ENCODE measurements at places on chromosomes 7 and 10. TPM values are rescaled to one million over a fixed set of nuclear protein-coding genes. Genes with fewer than 3 reads are reported as not detected.

Gene SCIN
- polyA plus RNA-seq: 0.49 TPM

Gene CNPY1
- not detected for polyA plus RNA-seq

Gene NODAL
- 0.22 TPM for polyA plus RNA-seq

DNA sequence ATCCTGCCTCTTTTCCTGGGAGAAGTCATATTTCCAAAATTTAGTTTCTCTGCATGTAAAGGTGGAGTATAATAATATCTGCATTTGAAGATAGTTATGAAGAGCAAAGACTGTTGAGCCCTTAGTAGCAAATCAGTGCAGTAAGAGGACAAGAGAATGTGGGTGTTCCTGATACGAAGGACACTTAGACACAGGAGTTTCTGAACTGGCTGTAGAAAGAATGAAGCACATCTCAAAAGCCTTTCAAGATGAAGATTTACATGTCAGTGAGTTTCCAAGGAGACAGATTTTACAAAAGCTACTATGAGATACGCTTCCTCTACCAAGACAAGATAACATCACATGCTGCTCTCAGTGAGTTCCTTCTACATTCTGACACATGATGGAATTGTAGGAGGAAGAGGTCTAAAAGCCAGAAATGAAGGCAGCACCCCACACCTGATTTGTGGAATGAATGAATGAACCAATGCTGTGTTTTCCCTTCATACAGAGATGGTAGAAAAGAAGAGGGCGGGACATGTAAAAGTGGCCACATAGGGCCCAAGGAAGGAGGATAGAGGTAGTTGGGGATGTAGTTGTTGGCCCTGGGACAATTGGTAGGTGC, 173.6 kb upstream of the PDE1C start:
- no peak overlapping the region for H3K27ac ChIP-seq
- no peaks in the 10 kb centered on the region for H3K4me1 ChIP-seq
- no peak overlapping the region for H3K4me3 ChIP-seq
- no peaks in the 10 kb centered on the region for H3K27me3 ChIP-seq
- DNase-seq: no peak
- H3K36me3 ChIP-seq: no peaks in the 10 kb centered on the region

- H3K27me3 ChIP-seq: no peaks in the 10 kb centered on the region
- H3K4me3 ChIP-seq: no peak overlapping the region
- peak; percentile 67 for DNase-seq
- H3K27ac ChIP-seq: no peak overlapping the region
- peaks cover 49% of the 10 kb centered on the region for H3K36me3 ChIP-seq
These were observed 129.3 kb downstream of the MYOF start for GRCh38 chr10:93352638-93353383.

DNA sequence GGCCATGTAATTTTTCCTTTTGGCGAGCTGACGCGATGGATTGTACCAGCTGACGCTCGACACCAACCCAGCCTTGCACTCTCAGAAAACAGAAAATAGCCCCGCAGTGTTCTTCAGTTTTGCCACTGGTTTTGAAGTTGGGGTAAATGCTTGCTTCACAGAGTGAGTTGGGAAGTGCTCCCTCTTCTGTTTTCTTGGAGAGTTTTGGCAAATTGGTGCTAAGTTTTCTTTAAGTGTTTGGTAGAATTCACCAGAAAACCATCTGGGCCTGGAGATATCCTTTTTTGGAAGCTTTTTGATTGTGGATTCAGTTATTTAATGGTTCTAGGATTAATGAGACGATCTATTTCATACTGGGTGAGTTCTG, 252.8 kb downstream of the ELFN1 start:
- H3K27me3 ChIP-seq: no peaks in the 10 kb centered on the region
- H3K4me3 ChIP-seq: no peak overlapping the region
- no peak for DNase-seq
- no peak overlapping the region for H3K27ac ChIP-seq
- H3K4me1 ChIP-seq: peaks cover 21% of the 10 kb centered on the region

GRCh38 chr7:101814081-101814990, 3.1 kb upstream of the CUX1 start:
- H3K27ac ChIP-seq: no peak overlapping the region
- no peaks in the 10 kb centered on the region for H3K36me3 ChIP-seq
- peak; percentile 67 for DNase-seq
- peak overlapping the region; percentile 65 for H3K4me3 ChIP-seq

GRCh38 chr10:19749185-19749729, 67.0 kb upstream of the PLXDC2 start:
- H3K27ac ChIP-seq: no peak overlapping the region
- DNase-seq: no peak
- H3K4me1 ChIP-seq: no peaks in the 10 kb centered on the region
- H3K27me3 ChIP-seq: no peaks in the 10 kb centered on the region
- no peaks in the 10 kb centered on the region for H3K36me3 ChIP-seq

Data from muscle of leg (tissue), 16 donors.